ENCODE measurements at places on chromosomes 12 and 14.
A peak's percentile ranks its signal among the peaks of the same experiment; 100 is the strongest.

GRCh38 chr12:117388951-117389446, 27.6 kb upstream of the NOS1 start:
- no peak for DNase-seq

- DNase-seq = no peak
Observed at GRCh38 chr12:100427078-100427477, 46.6 kb upstream of the NR1H4 start.

- DNase-seq = no peak
Observed at GRCh38 chr12:64667793-64668192, 57.5 kb downstream of the RASSF3 start.

- DNase-seq = no peak
Observed at GRCh38 chr12:3241621-3242020, 164.4 kb downstream of the TSPAN9 start.

DNA sequence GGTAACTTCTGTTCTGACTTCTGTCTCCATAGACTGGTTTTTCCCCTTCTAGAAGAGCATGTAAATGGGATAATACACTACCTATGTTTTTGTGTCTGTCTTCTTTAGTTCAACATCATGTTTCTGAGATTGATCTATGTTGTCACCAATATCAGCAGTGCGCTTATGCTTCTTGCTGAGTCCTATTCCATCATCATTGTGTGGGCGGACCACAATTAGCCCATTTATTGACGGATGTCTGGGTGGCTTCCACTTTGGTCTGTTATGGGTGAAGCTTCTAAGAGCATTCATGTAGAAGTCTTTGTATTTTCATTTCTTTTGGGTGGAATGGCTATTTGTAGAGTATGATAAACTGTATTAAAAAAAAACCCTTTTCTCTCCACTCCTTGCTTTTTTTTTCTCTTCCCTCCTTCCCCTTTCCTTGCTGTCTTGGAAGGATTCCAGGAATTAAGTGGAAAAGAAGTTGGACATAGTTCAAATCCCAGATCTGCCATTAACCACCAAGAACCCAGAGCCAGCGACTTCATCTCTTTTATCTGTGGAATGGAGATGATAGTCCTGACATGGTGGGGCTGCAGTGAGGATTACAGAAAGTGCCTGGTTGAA, 7.0 kb upstream of the SERPINA1 start:
- no peak for DNase-seq

- no peak for DNase-seq
Observed at GRCh38 chr12:88325076-88325815, 183.1 kb downstream of the TMTC3 start.

DNA sequence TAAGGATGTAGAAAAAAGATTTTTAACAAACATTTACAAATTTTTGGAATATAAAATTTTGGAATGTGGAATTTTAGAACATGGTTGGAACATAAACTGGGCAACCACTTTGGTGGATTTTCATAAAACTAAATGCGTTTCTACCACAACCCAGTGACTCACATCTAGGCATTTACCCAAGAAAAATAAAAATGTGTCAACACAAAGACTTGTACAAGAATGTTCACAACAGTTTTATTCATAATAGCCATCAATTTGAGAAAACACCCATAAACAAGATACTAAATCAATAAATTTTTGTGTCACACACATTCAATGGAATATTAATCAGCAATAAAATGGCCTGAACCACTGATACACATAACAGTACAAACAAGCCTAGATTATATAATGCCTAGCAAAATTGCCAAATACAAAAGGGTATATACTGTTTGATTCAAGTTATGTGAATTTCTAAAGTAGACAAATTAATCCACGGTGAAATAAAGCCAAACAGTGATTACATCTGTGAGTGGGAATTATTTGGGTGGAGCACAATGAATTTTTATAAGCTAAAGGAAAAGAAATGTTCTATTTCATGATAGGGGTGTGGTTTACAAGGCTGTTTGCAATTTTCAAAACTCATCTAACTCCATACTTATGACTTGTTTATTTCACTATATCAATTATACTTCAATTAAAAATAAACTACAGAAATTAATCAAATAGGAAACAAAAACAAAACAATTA, 415.2 kb upstream of the OR4E1 start:
- no peak for DNase-seq

DNA sequence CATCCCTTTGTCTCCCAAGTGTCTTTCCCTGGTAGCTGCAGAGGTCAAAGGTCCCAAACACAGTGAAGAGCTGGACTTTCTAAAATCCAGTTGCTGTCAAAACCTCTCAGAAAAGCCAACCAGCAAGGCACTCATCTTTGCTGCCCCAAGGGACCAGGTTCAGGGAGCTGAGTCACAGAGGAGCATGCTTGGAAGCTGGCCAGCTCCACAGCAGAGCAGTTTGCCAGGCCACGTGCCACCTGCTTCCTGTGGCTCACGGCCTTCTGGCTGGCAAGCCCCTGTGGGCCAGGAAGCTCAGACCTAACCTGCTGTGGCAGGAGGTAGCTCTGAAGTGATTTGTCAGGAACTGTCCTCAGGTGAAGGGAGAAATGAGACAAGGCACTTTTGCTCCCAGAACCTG, 3.6 kb downstream of the ISCU start:
- DNase-seq = peak; percentile 52

- DNase-seq = no peak
Observed at GRCh38 chr14:56247495-56248200, 129.4 kb downstream of the PELI2 start.

- no peak for DNase-seq
Observed at GRCh38 chr14:55416866-55417265, 5.2 kb upstream of the ATG14 start.

DNA sequence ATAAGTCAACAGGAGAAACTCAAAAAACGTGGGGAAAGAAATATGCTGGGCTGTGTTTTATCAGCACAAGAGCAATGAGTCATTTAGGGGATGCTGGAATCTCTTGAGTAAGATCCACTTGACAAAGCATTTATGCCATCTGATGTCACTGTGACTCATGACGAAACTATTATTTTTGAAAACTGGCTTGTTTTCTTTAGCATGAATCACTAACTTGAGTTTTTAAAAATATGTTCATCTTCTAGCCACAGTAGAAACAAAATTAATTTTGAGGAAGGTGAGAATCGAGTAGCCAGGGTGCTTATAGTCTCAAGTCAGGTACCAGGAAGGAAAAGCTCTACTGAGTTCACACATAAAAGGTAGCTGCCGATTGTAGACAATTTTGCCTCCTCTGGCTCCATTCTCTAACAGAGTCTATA, 456.2 kb upstream of the MGAT4C start:
- DNase-seq = no peak

- DNase-seq = no peak
Observed at GRCh38 chr12:121764808-121765207, 28.7 kb downstream of the RHOF start.

GRCh38 chr12:84805474-84805858, 107.1 kb downstream of the SLC6A15 start:
- no peak for DNase-seq

- no peak for DNase-seq
Observed at GRCh38 chr12:82675246-82675645, 11.5 kb upstream of the TMTC2 start.

DNA sequence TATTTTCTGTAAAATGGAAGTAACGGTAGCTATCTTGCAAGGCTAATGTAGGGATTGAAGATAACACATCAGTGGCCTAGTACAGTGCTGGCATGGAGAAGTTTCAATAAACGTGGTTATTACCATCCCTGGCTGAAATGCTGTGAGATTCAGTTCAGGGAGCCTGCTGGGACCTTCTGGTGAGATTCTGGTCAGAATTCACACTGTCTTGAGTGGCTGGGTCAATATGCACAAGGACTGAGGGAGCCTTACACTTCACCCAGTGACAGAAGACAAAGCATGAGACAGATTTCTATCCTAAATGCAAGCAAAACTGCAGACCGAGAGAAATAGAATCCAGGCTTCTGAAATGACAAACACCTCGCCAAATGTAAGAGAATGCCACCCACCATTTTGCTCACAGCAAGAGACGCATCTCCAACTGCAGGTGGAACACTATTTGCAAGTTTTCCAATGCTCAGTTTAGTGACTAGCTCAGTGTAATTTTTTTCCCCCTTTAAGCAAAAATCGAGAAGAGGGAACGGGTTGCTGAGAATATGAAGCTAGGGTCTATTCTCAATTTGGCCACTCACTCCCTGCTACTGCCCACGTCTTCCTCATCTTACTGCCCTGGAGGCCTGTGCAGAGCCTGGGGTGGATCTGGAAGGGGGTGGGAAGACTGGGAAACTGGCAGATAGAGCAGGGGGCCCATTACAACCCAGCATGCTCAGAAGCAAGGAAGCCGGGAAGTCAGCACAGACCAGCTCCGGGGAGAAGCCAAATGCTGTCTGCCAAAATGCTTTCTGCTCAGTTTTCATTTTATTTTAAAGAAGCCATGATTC, 201.3 kb downstream of the TTC7B start:
- DNase-seq = no peak

GRCh38 chr12:109949089-109949488, 47.1 kb downstream of the GIT2 start:
- DNase-seq = no peak

DNA sequence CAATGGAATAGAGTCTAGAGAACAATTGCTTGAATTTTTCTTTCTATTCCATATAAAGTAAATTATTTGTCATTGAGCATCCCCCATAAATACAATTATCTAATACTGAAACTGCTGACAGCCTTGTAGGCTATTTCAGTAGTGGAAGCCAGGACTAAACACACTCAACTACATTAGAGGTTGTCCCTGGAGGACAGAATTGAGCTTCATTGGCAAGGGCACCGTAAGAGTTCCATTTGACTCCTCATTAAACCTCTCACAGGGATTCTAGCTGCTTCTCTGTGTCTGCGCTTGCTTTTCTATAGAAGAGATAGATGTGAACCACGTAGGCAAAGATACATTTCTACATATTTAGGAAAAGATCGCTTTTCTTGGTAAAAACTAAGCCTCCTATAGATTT, 3.5 kb upstream of the PTPRO start:
- DNase-seq = no peak

GRCh38 chr12:122437656-122438121, 15.2 kb upstream of the CLIP1 start:
- DNase-seq = no peak

DNA sequence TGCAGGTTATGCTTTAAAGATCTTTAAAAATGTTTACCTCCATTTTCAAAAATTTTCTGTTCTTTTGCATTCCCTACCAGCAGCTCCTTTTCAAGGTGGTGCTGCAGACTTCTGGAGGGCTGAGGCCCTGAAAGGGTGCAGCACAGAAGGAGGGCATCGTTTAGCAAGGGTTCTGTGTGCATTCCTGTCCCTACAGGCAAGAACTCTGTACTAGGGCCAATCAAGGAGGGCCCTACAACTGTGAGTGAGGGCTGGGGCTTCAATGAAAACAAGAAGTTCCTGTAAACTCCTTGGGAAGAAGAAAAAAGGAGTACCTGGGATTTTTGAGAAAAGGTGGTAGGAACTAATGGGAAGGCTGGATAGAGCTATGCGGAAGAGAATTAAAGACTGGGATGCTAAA, 50.7 kb upstream of the CSRP2 start:
- no peak for DNase-seq

DNA sequence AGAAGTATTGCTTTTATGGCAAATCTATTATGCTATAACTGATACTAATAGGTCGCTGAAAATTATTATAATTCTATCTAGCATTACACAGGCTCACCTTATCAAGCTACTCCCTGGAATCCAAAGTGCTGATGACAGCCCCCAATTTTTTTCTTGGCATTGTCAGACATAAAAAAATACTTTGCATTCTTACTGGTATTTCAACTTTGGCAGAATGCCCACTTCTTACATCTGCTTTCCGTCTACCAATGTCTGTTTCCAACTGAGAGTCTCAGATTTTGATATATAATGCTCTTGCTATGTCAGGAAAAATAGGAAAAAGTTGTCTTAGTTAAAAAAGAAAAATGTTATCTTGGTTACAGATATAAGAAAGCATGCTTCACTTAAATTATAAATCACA, 615.4 kb downstream of the C12orf50 start:
- DNase-seq = no peak

DNA sequence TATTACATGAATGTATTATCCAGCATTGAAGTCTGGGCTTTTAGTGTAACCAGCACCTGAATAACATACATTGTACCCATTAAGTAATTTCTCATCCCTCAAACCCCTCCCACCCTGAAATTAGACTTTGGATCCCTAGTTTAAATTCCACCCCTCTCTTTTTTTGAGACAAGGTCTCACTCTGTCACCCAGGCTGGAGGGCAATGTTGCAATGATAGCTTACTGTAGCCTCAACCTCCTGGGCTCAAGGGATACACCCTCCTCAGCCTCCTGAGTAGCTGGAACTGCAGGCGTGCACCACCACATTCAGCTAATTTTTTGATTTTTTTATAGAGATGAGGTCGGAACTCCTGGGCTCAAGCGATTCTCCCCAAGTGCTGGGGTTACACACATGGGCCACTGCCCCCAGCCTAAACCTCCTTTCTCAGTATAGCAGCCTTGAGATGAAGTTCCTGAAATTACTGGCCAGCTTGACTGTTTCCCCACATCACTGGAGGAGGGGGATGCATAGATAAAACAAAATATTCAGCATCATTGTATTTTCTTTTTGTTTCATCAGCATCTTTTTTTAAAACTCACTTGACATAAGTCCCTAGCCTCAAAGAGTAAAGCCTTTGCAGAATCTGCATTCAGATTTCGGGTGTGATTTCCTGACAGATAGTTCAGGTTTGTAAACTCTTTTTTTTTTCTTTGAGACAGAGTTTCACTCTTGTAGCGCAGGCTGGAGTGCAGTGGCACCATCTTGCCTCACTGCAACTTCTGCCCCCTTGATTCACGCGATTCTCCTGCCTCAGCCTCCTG, 7.0 kb downstream of the PTPN11 start:
- no peak for DNase-seq

DNA sequence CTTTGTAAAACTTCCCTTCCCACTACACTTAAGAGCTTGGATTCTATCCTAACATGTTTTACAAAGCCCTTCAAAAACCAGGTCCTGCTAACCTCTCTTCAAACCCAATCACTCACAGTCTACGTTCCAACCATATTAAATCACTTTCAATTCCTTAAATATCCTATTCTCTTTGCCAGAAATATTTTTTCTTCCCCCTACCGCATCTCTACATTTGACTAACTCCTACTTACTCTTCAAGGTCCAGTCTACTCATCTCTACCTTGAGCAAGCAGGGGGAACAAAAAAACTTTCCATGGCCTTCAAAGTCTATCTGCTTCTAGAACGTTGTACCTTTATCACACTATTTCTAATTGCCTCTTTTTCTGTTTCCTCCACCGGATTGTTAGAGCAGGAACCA, 6.1 kb downstream of the ERGIC2 start:
- no peak for DNase-seq

Measured in stimulated activated CD8-positive, alpha-beta memory T cell treated with anti-CD3 and anti-CD28 coated beads, Interleukin-2, amount 100 ng/mL, for 1 hour (primary cell).